ENCODE measurements at places on chromosomes 6 and 20.

GRCh38 chr6:103027271-103027931 lies 1633.9 kb downstream of the GRIK2 start:
- no peak for DNase-seq

DNA sequence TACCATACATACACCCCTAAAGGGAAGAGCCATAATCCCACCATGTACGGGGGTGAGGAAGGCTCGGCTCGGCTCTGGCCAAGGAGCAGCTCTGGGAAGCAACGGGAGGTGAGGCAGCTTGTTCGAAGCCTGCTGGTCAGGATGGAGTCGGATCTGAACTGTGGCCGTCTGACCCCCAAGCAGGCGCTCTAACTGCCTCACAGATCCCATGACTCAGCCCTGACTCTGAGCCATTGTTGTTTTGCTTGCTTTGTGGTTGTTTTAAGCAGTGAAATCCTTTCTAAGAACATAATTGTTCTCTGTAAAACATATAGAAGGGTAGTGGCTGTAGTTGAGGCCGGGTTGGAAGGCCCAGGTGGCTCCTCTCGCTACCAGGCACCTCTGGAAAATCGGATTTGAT lies 10.9 kb downstream of the C6orf132 start:
- no peak for DNase-seq

- no peak for DNase-seq
Measured at GRCh38 chr6:16470502-16471221, 232.3 kb downstream of the GMPR start.

DNA sequence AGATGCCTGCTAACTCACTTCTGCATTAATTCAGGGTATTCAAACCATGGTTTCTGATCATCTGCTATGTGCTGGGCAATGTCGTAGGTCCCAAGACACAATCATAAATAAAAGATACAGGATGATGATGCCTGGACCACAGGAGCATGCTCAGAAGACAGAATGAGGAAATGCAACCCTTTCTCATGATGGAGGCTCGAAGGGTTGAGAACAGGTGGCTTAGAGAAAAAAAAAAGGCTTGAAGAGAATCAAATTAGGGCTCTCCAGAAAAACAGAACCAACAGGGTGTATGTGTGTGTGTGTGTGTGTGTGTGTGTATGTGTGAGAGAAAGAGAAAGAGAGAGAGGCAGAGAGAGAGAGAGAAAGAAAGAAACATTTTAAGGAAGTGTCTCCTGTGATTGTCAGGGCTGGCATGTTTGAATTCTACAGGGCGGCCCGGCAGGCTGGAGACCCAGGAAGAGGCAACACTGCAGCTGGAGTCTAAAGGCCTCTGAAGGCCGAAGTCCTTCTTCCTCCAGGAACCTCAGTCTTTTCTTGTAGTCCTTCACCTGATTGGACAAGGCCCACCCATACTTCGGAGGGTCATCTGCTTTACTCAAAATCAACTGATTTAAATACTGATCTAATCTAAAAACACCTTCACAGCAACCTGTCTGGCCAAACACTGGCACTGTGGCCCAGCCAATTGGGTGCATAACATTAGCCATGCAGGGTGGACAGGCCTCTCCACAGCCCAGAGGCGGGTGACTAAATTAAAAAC lies 143.8 kb downstream of the ERMARD start:
- no peak for DNase-seq

DNA sequence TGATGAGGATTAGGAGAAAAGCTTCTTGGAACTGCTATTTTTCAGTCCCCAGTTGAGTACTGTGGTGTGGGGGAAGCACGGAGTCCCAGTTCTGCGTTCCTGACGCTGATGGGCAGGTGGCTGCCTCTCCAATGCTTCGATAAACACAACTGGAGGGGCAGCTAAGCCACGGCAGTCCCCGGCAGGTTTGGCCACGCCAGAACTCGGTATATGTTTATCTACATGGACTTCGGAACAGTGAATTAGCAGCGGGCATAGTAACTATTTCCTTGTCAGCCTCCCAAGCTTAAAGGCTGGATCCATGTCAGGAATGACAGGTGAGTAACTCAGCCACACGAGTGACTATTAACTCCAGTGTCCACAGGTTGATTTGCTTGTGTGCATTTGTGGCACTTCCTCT lies 354.4 kb downstream of the ZFAND3 start:
- no peak for DNase-seq

GRCh38 chr6:69994251-69994650 lies 127.9 kb downstream of the COL19A1 start:
- no peak for DNase-seq

- DNase-seq, result no peak
Measured at GRCh38 chr6:140671926-140672325, 1297.5 kb upstream of the CITED2 start.

DNA sequence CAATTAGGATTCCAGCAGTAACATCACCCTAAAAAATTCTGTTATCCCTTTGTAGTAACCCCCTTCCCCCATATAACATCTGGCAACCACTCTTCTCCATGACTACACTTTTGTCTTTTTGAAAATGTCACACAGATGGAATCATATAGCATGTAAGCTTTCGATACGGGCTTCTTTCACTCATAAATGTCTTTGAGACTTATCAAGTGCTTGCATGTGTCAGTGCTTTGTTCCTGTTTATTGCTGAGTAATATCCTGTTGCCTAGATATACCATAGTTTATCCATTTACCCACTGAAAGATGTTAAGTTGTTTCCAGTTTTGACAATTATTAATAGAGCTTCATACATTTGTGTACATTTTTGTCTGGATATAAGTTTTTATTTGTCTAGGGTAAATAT lies 10.4 kb upstream of the SNPH start:
- DNase-seq, result no peak

DNA sequence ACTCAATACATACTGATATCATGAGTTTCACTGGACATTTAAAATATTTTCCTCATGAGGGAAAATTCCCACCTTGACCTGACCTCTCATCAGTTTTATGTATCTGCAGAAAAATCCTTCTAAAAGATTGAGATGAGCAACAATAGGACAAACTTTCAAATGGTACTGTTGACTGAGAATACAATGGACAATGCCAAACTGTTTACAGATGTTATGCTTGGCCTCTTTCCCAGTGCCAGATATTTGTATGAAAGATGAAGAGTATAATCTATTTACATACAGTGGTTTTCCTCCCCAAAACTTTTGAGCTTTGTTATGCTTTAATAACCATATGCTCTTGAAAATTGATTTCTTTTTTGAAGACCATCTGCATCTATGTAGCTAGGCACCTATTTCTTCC lies 245.1 kb upstream of the RSPO3 start:
- no peak for DNase-seq

DNA sequence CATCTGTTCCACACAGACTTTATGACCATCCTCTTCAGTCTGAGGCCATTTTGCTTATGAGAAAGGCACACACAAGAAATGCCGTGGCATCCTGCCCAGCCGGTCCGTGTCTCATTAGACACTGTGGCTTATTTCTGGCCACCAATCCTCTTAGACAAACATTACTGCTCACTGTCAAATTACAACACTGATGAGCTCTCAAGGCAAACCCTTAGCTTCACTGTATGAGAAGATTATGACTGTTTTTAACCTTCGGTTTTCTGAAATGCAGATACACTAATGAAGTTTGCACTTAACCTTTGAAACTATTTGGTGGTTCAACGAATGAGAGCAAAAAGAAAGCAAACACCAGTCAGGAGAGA lies 50.5 kb upstream of the DST start:
- no peak for DNase-seq

- peak; percentile 71 for DNase-seq
Measured at GRCh38 chr20:45311589-45312211, 3.6 kb upstream of the MATN4 start.

- no peak for DNase-seq
Measured at GRCh38 chr6:134512981-134513391, 195.1 kb upstream of the SGK1 start.

DNA sequence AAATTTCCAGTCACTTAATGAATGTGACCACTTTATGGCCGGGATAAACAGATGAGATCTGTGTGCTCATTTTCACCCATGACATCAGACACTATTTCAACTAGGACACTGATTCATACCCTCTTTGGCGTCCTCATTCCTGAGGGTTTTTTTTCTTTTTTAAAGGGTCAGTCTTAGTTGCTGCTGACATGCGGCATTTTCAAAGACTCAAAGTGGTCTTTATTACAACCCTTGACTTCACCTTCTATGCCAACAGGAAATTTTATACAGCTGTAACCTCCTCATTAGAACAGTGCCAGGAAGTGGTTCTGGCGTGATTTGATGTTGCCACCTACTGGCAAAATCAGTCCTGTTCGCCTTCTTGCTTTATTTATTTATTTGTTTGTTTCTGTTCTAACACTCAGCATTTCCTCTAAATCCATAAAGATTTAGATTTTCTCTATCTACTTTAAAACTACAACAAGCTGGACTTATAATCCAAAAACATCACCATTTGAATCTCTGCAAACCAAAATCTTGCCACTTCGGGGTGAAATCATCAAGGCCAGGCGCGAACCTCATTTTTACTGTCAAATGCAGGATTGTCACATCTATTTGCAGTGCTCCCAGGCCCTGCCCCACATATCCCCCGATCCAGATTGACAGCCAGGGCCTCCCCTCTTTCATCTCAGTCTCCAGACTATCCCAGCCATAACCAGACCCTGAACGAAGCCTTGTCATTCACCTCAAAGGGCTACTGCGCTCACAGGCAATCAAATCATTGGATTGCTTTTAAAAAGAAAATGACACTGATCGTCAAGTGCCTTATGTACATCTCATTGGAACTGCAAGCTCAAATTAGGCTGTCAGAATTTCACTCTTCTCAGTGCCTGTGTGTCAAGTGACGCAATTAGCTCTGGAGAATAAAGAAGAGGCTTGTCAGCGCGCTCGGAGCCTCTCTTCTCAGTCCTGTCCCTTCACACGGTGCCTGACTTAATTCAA lies 77.5 kb downstream of the C6orf118 start:
- peak; percentile 15 for DNase-seq

GRCh38 chr6:157148391-157149323 lies 174.7 kb downstream of the TMEM242 start:
- DNase-seq, result no peak

- no peak for DNase-seq
Measured at GRCh38 chr20:16711661-16712258, 18.1 kb upstream of the SNRPB2 start.

GRCh38 chr20:58577871-58578598 lies 62.8 kb upstream of the APCDD1L start:
- DNase-seq, result no peak

- DNase-seq, result no peak
Measured at GRCh38 chr6:89452281-89452680, 19.3 kb downstream of the ANKRD6 start.

DNA sequence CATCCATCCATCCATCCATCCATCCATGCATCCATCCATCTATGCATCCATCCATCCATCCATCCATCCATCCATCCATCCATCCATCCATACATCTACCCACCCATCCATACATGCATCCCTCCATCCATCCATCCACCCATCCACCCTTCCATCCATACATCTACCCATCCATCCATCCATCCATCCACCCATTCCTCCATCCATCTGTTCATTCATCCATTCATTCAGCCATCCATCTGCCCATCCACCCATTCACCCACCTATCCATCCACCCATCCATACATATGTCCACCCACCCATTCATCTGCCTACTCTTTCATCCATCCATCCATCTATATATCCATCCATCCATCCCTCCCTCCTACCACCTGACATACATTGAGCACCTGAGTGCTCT lies 70.7 kb upstream of the NNAT start:
- no peak for DNase-seq

GRCh38 chr6:2917801-2918445 lies 14.8 kb upstream of the SERPINB9 start:
- DNase-seq, result no peak

- no peak for DNase-seq
Measured at GRCh38 chr6:26501482-26501986, 1.4 kb downstream of the BTN1A1 start.

- no peak for DNase-seq
Measured at GRCh38 chr6:79186564-79186963, 47.9 kb downstream of the HMGN3 start.

DNA sequence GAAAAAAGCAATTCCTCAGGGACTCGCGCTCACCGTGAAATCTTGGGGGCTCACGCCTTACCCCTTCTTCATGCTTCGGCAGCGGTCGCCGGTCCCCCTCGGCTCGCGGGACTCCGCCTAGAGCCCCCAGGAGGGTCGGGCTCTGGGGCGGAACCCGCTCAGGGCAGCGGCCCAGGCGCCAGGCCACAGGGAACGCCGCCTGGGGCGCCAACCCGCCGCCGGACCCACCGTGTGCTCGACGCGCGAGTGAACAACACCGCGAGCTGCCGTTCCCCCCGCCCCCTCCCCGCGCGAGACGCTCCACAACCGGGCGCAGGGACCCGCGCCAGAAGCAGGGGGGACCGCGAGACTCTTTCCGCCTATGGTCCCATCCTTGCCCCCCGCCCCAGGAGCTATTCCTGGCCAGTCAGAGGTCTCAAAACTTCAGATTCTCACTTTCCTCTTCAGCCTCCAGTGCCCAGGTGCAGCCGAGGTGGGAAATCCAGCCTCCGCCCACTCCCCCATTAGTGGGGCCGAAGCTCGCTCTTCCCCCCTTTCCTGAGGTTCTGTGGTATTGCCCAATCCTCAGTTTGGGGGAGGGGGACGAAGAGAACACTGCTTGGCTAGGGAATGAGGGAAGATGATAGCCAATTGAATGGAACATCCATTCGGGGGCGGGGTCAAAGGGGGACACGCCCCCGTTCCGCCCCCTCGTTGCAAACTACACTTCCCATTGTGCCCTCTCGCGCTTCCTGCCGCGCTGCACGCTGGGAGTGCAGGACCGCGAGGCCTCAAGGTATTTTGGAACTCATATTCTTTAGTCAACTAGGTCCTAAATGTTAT lies at the start of gene WASF1:
Gene WASF1, minus strand, starts transcription at position 265 of the 822 bp plus-strand sequence. CDS start 52,069 bp downstream, outside the sequence.
- peak; percentile 91 for DNase-seq

GRCh38 chr6:1605004-1605892 lies 4.5 kb upstream of the FOXC1 start:
- DNase-seq, result no peak

- no peak for DNase-seq
Measured at GRCh38 chr6:2950713-2951112, 20.7 kb downstream of the SERPINB6 start.

DNA sequence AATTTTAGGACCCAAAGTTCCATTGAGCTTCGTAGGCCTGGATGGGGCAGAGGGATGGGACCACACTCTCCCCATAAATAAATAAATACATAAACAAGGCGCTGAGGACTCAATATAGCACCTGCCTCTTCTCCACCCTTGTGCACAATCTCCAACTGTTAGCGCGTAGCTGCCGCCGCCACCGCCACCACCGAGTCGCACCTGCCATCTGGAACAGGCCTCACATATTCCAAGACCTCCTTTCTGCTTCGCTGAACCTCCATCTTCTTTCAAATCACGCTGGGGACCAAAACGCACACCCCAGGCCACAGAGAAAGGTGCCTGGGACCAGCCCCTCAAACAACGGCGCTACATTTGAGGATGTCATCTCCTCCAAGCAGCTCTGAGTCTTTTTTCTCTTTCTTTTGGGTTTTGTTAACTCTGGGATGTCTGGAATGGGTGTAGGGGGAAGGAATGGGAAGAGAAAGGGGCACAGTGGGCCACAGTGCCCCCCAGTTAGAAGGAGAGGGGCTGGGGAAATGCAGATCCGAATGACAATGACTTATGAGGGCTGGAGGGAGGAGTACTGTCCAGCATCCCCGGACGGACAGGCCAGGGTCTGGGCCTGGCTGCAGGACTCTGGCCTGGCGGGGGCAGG lies 49.7 kb downstream of the NOL4L start:
- no peak for DNase-seq

GRCh38 chr20:6644813-6645628 lies 122.5 kb upstream of the BMP2 start:
- DNase-seq, result no peak

GRCh38 chr20:2871111-2871465 lies 2.2 kb upstream of the PTPRA start:
- DNase-seq, result no peak

GRCh38 chr6:54074578-54075195 lies 36.6 kb upstream of the MLIP start:
- DNase-seq, result no peak

Data from NT2/D1 (cell line).